ENCODE measurements at places on chromosomes 3 and 15.
A peak's percentile ranks its signal among the peaks of the same experiment; 100 is the strongest.

GRCh38 chr3:18747383-18747782 lies 322.2 kb upstream of the SATB1 start:
- DNase-seq: no peak

DNA sequence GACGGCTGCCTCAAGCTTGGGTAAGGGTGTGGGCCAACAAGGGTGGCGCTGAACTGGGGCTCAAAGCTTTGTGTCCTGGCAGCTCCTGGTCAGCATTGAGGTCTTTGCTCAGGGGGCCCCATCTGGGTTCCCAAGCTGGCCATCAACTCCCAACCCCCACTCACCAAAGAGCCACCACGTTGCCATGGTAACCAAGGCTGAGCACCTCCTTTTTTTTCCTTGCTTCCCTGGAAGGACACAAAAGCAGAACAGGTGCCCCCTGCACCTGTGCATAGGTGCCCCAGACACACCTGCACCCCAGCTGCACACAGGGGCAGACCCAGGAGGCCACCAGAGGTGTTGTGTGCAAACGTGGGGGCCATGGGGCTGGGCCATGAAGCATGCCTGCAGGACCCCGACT lies 16.5 kb downstream of the UROC1 start:
- DNase-seq: no peak

DNA sequence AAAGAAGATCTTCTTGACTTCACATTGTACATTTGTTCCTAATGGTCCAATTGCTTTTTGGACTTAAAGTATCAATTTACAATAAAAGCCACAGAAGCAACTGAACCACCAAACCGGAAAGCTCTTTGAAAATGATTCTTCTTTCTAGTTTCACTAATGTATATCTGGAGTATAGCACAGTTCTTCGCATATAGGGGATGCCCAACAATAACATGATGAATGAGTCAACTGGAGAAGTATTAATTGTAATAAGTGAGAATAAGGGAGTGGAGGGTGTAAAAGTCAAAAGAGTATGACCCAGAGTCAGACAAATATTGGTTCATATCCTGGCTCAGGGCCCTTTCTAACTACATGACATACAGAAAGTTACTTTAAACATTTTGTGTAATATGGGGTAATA lies 425.2 kb downstream of the ZBTB20 start:
- no peak for DNase-seq

DNA sequence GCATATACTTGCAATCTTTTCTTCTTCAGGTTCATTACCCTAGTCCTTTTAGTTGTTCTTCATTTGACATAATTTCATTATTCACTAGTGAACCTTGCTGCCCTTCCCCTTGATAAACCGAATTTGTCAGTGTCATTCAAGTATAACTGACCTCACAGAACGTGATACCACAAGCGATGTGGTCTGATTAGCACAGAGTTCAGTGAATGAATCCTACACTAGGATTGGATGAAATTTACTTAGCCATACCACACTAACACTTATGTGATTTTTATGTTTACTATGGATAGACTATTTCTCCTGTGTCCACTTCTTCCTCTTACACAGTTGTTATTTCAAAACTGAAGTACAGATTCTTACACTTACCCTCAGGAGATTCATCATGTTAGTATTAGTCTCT lies 27.2 kb downstream of the CD86 start:
- no peak for DNase-seq

DNA sequence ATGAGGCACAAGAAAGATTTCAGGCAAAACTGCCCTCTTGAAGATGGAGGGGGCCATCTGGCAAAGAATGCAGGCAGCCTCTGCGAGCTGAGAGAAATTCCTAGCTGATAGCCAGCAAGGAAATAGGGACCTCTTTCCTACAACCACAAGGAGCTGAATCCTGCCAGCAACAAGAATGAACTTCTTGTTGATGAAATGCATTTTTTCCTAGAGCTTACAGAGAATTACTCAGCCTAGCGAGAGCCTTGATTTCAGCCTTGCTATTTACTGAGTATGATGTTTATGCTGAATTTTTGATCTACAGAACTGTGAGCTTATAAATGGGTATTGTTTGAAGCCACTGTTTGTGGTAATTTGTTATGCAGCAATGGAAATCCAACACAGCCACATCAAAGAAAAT lies 148.5 kb upstream of the NAALADL2 start:
- DNase-seq: no peak

- DNase-seq: no peak
These were observed 939.2 kb downstream of the NAALADL2 start for GRCh38 chr3:175798326-175798725.

DNA sequence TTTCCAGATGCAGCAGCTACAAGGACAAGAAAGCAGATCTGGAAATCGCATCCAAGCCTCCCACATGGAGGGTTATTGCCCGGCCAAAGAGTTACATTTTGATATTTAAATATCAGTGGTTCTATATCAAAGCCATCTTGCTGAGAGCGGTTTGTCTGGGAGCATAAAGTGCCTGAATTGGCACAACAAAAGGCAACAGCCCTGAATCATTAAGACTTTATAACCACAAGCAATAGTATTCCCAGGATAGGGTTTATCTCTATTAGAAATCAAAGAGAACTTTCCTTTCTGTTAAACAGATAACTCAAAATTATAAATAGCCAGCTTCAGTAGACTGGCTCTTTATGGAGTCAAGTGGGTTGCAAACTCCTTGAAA lies 564.7 kb downstream of the ROBO1 start:
- no peak for DNase-seq

DNA sequence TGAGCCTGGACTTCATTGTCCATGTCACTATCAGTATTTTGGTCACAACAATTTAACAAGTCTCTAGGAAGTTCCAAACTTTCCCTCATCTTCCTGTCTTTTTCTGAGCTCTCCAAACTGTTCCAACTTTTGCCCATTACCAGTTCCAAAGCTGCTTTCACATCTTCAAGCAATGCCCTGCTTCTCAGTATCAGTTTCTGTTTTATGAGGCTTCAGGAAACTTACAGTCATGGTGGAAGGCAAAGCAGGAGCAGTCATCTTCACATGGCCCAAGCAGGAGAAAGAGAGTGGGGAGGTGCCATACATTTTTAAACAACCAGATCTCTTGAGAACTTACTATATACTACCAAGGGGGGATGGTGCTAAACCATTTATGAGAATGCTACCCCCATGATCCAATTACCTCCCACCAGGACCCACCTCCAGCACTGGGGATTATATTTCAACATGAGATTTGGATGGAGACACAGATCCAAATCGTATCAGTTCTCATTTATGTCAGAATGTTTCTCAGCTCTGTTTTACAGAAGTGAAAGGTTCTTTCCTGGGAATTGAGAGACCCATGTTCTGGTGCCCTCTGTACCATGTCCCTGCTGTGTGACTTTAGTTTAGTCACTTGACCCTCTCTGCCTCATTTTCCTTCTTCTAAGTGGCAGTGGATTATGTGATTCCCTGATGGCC lies 169.7 kb downstream of the PLCL2 start:
- DNase-seq: no peak

DNA sequence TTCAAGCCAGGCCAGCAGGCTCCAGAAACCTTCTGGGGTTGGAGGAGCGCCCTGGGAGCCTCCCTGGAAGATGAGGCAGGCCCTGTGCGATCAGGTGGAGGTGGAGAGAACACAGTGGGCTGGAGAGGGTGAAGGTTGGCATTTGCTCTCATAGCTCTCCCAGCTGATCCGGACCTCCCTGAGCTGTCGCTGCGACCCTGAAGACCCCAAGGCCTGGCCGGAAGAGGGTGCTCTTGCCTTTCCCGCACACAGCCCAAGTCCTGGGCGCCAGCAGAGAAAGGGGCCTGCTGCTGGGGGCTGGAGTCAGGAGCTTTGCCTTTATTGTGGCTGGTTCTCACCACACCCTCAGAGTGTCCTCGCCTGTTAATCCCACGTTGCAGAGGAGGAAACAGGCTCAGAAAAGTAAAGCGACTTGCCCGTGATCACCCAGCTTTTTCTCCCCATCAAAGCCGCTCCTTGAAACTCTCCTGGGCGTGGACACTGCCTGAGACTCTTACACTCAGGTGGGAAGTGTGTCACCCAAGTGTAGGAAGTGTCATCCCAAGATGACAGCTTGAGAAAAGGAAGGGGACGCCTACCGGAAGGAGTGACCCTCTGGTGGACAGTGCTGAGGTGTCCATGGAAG lies 8.6 kb upstream of the RPL29 start:
- DNase-seq: no peak

GRCh38 chr3:55487381-55488241 lies 505 bp upstream of the WNT5A start:
- no peak for DNase-seq

DNA sequence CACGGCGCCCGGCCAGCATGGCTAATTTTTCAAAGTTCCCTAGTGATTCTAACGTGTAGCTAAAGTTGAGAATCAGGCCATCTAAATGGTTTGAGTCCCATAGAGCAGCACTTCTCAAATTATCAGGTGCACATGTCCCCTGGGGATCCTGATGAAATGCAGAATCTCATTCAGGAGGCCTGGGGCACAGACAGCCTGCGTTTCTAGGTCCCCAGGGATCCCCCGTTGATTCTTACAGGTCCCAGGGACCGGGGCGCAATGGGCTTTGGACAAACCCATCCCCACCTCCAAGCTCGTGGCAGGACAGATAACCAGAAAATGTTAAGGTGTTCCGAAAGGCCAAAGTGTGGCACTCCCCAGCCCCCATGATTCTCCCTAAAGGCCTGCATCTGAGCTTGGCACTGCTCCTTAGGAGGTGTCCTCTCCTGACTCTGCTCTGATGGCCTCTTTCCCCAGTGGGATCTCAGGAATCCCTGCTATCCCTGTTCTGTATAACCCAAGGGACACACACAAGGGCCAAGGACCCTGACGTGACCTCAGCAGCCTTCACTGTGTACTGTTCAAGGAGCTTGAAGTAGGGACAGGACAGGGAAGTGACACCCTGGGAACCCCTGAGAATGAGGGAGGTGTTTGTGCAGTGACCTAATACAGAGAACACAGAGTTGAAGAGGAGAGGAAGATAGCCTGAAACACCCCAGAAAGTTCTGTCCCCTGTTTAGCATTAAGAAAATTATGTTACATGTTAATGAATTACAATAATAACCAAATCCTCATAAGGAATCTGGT lies 8.0 kb downstream of the LRRK1 start:
- DNase-seq: no peak

GRCh38 chr3:27639271-27639670 lies 82.9 kb downstream of the EOMES start:
- no peak for DNase-seq

- DNase-seq: no peak
These were observed 6.4 kb downstream of the GRM7 start for GRCh38 chr3:6867269-6867668.

DNA sequence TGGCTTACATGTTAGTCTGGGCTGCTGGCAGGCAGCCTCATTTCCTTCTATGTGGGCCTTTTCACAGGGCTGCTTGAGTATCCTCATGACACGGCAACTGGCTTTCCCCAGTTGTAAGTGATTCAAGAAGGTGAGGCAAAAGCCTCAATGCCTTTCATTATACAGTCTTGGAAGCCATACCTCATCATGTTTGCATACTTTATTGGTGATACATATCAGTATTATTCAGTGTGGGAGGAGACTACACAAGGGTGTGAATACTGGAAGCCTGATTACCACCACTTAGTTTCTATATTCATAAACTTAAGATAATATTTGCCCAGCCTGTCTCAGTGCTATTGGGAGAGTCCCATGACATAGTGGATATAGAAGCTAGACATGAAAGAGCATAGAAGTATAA lies 346.8 kb downstream of the SOX2 start:
- no peak for DNase-seq

GRCh38 chr15:76190751-76191538 lies 120.3 kb downstream of the ETFA start:
- peak; percentile 58 for DNase-seq

GRCh38 chr3:14475621-14476020 lies 64.5 kb downstream of the GRIP2 start:
- DNase-seq: no peak

GRCh38 chr3:32495609-32496008 lies 7.0 kb downstream of the CMTM6 start:
- DNase-seq: peak; percentile 28

GRCh38 chr3:184846496-184846895 lies 34.5 kb downstream of the VPS8 start:
- DNase-seq: no peak

GRCh38 chr15:96234109-96234892 lies 96.2 kb upstream of the NR2F2 start:
- DNase-seq: no peak

- no peak for DNase-seq
These were observed 24.3 kb upstream of the GPR171 start for GRCh38 chr3:151227266-151227806.

- DNase-seq: no peak
These were observed 170.5 kb downstream of the GREM1 start for GRCh38 chr15:32888221-32888761.

DNA sequence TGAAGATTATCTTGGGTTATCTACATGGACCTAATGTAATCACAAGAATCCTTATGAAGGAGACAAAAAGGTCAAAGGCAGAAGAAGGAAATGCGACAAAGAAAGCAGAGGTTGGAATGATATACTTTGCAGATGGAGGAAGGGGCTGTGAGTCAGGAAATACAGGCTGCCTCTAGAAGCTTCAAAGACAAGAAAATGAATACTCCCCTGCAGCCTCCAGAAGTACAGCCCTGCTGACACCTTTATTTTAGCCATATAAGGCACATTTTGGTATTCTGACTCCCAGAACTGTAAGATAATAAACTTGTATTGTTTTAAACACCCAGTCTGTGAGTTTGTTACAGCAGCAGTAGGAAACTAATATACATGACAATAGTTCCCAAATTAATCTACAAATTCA lies 58.6 kb downstream of the SIDT1 start:
- DNase-seq: no peak

DNA sequence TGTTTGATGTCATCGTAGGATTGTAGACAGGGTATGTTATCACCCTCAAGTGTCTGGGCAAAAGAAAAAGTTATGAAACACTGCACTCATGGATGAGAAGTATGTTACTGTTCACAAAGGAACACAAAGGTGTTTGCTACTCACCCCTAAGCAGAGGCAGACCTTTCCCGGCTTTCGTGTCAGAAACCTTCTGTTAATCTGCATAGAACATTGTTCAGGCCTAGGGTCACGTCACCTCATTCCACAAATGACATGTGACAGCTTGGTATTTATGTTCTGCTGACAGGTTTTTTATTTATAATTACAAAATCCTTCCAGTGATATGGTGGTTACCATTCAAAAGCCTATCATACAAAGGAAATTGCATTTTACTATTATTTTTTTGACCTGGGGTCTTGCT lies 16.5 kb downstream of the THUMPD3 start:
- no peak for DNase-seq

DNA sequence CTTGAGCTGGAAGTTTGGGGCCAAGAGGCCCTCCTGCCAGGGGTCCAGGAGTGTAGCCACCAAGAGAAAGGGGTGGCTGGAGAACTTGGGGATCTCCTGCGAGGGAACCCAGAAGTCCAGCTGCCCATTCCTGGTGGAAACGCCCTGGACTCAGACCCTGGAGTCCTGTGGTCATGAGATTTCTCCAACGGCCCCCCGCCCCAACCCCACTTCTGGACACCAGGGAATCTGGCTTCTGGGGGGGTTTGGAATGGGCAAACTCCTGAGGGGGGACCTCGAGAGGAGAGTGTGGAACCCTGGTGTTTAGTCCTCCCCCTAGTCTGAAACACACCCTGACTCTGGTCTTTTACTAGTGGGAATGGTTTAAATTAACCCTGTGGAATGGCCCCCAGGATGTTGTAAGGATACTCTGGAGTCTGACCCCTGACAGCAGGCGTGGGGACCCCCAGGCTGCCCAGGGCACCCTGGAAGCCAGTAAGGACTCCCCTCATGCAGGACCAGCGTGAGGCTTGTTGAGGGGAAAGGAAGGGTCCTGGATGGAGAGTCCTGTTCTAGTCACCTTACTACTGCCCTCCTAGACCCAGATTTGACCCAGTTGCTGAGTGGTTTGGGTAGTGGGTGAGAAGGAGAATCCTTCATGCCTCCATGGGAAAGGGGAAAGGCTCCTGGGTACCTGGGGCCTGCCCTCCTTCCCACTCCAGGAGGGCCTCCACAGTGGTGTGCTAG lies 540 bp downstream of the KLHDC8B start:
- DNase-seq: no peak

Data from LNCaP clone FGC (cell line).